ENCODE measurements at places on chromosomes 12 and 14.

DNA sequence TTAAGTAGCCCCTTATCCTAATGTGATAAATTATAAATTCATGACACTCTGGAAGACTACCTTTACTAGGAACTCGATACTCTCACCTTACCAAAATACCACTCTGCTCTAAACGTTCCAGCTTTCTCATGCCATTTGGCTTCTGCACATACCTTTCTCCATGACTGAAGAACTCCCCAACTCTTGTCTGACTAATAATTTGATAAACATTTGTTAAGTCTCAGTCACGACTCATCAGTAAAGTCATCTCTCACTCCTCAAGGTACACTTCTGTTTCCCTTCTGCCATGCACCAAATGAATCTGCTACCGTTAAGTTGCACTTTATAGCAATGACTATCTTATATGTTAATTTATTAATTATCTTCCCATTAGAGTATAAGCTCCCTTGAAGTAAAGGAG is 498.3 kb upstream of the NOVA1 start:
- no peak for DNase-seq

DNA sequence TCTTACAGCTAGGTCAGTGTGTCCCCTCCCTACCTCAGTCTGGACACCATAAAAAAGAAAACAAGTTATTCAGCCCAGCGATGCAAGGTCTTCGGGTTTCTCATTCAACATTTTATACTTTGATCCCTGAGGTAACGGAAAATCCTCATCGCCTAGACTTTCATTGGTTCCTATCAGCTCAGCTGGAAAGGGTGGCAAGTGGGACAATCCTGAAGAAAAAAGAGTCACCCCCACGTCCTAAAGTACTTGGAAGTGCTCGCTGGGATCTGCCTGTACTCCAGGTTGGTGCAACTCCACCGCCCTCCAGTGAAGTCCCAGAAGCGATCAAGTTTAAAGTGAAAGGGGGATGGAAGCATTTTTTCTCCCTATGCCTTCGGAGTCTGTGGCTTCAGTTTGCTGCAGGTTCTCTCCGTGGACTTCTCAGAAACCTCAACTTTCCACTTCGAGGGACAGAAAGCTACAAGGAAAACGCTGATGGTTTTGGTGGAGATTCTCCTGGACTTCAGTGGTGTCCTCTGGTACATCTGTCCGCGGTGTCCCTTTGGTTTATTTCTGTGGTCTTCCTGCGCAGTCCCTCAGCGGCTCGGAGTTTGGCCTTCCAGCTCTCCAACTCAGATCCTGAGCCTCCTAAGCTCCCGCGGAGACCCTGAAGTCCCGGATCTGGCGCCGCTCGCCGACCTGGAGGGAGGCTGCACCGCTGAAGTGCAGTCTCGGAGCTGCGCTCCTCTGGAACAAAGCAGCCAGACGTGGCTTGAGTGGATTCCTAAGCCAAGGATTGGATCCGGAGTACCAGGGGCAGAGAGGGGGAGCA is 1.8 kb upstream of the LRFN5 start:
- DNase-seq: no peak

DNA sequence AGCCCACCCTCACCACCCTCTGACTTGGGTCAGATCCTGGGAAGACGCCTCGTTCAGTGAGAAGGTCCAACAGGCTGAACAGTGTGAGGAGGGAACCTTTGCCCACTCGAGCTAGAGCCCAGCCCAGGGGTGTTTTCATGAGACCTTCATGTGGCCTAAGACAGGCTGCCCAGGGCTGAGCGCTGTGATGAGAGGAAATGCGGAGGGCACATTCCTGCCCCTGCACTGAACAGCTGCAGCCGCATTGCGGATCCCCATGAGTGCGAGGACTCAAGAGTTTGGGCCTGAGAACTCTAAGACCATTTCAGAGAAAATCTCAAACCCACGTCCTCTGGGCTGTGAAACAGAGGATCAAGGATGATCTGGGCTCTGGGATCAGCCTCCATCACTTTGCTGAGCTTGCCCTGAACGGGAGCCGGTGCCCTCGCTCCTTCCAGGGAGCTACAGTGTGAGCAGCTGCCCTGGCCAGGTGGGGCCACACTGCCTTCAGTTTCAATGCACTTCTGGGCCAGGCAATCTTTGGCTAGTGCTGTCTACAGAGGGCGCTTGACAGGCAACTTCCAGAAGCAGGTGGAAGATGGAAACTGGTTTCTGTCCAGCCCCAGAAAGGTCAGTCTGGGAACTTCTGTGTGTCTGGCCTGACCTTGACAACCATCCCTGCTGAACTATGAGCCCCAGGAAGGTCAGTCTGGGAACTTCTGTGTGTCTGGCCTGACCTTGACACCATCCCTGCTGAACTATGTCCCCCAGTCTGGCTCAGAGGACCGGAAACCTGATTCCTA is 43.5 kb upstream of the P2RX7 start:
- no peak for DNase-seq

DNA sequence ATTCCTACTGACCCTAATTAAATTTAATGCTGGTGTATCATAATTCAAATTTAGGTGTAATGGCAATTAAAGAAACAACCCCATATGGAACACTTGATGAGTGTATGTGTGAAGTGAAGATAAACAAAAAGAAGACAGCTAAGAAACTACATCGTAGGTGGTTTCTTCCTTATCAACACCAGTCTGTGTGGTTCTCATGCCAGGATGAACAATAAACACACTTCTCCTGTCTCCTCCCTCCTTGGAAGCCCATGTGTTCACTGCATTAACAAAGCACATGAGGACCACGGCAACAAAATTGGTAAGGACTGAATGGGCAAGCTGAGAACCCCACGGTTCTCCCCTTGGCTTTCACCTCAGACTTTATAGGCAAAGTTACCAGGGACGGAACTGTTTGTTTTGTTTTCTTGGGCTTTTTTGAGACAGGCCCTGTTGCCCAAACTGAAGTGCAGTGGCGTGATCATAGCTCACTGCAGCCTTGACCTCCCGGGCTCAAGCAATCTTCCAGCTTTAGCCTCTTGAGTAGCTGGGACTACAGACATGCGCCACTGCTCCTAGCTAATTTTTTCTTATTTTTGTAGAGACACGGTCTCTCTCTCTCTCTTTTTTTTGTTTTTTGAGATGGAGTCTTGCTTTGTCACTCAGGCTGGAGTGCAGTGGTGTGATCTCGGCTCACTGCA is 71.0 kb downstream of the TRAFD1 start:
- DNase-seq: no peak

DNA sequence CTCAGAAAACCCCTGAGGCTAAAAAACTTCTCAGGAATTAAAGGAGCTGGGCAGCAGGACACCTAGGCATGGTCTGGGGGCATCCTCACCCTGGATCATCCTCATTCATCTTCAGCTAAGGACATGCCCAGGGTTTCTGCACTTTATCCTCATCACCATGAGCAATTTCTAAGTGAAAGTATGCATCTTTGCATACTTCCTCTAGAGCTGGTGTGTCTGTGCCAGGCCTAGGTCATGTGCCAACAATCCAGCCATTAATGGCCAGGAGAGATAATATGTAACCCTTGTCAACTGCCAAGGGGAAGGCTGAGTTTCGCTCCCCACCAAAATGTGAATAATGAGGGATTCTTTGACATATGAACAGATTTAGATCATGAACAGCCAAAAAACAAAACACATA is 160.5 kb downstream of the KITLG start:
- DNase-seq: no peak

GRCh38 chr14:81849714-81850113 is 316.1 kb upstream of the SEL1L start:
- no peak for DNase-seq

GRCh38 chr14:33657476-33657875 is 293.4 kb downstream of the EGLN3 start:
- DNase-seq: no peak

GRCh38 chr12:52170827-52171226 is 21.0 kb downstream of the KRT80 start:
- DNase-seq: no peak

All from activated CD4-positive, alpha-beta T cell treated with anti-CD3 and anti-CD28 coated beads, Interleukin-2, amount 50 U/mL, for 24 hours (primary cell).